ENCODE measurements at places on chromosomes 4 and X. TPM values are rescaled to one million over a fixed set of nuclear protein-coding genes. Genes with fewer than 3 reads are reported as not detected.

DNA sequence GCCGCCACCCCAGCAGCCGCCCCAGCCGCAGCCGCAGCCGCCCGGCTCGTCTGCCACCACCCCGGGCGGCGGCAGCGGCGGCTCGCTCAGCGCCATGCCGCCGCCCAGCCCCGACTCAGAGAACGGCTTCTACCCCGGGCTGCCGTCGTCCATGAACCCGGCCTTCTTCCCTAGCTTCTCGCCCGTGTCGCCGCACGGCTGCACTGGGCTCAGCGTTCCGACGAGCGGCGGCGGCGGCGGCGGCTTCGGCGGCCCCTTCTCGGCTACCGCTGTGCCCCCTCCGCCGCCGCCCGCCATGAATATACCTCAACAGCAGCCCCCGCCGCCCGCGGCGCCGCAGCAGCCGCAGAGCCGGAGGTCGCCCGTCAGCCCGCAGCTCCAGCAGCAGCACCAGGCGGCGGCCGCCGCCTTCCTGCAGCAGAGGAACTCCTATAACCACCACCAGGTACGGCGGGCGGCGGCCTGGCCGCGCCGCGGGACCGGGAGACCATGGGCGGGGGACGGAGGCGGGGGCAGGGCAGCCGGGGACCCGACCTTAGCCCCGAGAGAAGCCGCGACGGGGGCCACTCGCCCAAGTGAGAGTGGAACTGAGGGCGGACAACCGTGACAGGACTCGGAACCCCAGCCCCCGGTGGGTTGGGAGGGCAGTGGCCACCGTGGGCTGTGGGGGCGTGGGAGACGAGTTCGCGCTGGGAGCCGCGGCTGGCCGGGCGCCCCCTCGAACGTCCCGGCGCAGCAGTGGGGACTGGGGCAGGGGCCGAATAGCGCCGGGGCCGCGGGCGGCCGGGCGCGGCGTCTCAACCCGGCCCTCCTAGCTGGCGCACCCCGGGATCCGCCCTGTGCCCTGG, 1.8 kb downstream of the CPEB2 start:
- DNase-seq = peak; percentile 42

DNA sequence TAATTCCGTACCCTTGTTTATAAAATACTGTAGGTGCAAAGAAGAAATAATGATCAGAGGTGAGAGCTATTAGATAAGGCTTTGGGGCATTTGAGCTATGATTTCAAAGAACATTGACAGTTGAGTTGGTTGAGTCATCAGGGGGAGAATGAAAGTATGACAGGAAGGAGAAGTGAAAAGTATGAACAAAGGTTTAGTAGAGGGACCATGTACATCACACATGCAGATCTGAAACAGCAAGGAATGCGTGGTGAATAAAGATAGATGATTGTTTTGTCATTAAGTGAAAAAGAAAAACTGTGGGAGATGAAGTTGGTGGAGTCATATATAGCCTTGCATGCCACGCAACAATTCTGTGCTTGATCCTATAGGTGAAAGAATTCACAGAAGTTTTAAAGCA, 163.1 kb downstream of the ARAP2 start:
- no peak for DNase-seq

DNA sequence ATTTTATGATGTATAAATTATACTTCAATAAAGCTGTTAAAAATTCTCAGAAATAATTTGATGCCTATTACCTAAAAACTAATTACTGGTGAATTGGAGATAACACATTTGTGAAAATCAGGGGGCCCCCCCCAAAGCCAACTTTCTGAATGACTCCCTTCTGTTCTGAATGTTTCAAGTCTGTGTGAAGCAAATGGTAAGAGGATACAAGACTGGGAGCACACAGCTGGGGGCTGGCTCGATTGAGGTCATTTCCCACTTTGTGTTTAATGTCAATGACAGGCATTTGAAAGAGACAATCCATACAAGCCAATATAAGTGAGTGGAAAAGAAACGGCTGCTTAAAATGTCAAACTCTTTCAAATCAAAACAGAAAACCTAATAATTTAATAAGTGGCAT, 155.8 kb downstream of the SH2D1A start:
- DNase-seq = no peak

DNA sequence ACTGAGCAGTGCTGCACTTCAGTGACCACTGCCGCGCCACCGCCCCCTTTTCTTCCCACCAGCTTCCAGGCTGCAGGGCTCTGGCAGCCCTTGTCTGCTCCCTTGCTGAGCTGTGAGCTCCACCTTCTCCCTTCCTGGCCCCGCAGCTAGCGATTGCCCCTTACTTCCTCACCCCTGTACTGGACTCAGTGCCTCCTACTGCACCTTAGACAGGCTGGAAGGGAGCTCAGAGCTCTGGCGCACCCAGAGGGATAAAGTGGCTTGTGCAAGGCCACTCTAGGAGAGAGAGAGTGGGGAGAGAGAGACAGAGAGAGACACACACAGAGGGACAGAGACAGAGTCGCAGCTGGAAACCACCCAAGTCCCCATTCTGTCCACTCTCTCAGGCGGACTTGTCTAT, 6.0 kb downstream of the RASL11B start:
- DNase-seq = no peak

- DNase-seq = no peak
Measured at GRCh38 chr4:77578145-77578544, 27.5 kb upstream of the CXCL13 start.

- DNase-seq = no peak
Measured at GRCh38 chr4:4590546-4590945, 48.7 kb upstream of the STX18 start.

DNA sequence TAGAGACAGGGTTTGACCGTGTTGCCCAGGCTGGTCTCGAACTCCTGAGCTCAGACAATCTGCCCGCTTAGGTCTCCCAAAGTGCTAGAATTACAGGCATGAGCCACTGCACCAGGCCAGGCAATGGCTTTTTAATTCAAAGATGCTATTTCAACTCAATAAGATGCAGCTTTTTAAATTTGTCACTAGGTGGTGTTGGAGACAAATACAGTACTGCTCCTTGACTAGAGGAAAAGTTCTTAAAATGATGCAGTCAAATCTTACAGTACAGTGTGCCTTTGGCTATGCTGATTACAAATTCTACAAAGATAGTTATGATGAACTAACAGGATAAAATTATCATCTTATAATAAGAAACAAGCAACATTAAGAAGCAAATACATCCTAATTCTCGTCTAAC, 441.1 kb downstream of the KCNIP4 start:
- DNase-seq = no peak

GRCh38 chrX:123698979-123699520, 33.8 kb downstream of the THOC2 start:
- DNase-seq = no peak

- no peak for DNase-seq
Measured at GRCh38 chr4:14176613-14177012, 549.1 kb upstream of the BOD1L1 start.

DNA sequence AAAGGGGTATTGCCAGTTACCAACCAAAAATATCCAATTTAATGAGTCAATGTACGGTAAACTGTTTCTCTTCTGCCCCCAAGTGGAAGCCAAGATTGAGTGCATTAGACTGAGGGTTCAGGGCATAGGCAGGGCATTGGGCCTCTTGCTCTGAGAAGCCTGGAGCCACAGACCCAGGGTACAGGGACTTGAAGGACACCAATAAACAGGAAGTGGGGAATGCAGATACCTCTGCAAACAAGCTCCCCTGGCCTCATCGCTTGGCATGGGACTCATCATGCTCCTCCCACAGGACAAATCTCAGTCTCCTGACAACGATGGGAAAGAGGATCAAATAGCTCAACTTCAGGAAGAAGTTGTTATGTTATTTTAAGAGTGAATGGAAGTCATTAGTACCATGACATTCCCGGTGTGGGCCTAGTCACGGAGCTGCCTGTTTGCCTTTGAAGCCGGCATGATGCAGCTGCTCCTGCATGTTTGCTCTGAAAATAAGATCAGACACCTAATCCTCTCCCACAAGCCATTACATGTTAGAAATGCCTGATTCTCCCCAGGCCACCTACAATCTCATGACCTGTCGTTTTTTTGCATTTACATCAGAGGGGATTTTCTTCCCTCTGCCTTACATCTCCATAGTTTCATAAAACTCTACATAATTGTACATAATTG, 224.2 kb downstream of the RCHY1 start:
- no peak for DNase-seq

GRCh38 chr4:47675806-47676205, 162.1 kb downstream of the CORIN start:
- DNase-seq = no peak

GRCh38 chrX:118974088-118974907, at the start of gene LONRF3:
Gene LONRF3, plus strand, starts transcription at chrX:118974618. Its CDS starts 163 bp downstream, at chrX:118974781.
- DNase-seq = peak; percentile 32

DNA sequence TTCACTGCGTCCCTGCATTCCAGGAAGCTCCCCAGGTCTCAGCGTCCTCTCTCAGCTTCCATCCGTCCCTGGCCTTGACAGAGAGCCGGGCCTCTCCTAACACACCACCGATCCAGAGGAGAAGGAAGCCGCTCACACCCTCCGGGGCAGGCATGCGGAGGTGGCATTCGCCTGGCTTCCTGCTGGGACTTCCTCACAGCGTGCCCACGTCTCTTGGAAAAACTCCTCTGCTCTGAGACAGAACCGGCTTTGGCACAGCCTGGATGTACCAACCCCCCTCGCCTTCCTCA, 3.2 kb downstream of the CTAG2 start:
- no peak for DNase-seq

GRCh38 chr4:115054836-115055235, 58.6 kb downstream of the NDST4 start:
- no peak for DNase-seq

DNA sequence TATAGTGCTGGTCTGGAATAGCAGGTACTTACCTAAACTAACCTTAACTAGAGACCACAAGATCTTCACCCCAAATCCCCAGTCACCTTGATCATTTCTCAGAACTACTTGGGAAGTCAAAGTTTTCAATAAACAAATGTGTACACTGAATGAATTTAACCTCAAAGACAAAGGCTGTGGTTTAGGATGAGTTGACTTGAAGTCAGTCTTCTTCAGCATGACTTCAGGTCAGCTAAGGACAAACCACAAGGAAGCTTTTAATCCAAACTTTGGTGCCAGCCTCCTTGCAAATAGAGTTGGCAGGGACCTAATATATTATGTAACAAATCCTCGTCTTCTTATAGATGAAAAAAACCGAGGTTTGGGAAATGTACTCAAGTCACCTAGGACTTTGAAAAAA, 21.2 kb upstream of the VCX2 start:
- DNase-seq = no peak

GRCh38 chrX:13659063-13659462, 6.1 kb downstream of the TCEANC start:
- DNase-seq = no peak

DNA sequence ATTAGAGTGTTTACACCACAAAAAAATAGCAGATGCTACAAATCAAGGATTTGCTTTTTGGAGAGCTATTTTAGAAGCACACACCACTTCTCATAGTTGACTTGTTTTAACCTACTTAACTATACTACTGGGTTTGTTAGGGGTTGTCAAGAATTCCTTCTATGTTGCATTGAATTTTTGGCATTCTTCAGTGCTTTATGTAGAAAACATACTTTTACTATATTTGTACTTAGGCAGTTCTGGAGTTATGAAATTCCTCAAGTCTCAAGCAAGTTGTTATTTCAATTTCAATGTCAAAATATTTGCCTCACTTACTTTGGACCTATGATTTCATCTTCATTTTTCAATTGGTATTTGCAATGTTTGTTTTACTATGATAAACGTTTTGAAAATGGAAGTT, 449.6 kb downstream of the GLUD2 start:
- DNase-seq = no peak

GRCh38 chr4:4950561-4951290, 68.5 kb downstream of the CYTL1 start:
- DNase-seq = no peak

GDI1 gene
- total RNA-seq = 123 TPM

MAGEA11 gene
- total RNA-seq = not detected

OPRPN gene
- total RNA-seq = not detected

SH3D19 gene
- not detected for total RNA-seq

PRDX4 gene
- total RNA-seq = 35.0 TPM

CT45A1 gene
- not detected for total RNA-seq

SPANXA1 gene
- total RNA-seq = not detected

MAGEH1 gene
- total RNA-seq = 17.3 TPM

TBC1D8B gene
- total RNA-seq = 0.35 TPM
